ENCODE measurements at places on chromosomes 11 and 22. TPM values are rescaled to one million over a fixed set of nuclear protein-coding genes. Genes with fewer than 3 reads are reported as not detected.

DNA sequence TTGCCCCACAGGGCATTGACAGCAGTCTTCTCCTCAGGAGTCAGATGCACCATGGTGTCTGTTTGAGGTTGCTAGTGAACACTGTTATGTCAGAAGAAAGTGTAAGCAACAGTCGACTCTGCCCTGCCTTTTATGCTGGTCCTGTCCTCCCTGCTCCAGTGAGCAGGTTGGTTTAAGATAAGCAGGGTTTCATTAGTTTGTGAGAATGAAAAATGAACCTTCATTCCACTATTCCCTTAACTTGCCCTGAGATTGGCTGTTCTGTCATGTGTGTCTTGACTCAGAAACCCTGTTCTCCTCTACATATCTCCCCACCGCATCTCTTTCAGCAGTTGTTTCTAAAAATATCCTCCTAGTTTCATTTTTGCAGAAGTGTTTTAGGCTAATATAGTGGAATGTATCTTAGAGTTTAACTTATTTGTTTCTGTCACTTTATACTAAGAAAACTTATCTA is at the start of gene HBD:
HBD (minus strand) TSS at position 103 of the 454 bp plus-strand sequence; CDS start at position 53, 50 bp downstream.
- H3K36me3 ChIP-seq, result no peaks in the 10 kb centered on the region
- H3K27me3 ChIP-seq, result peaks cover 5% of the 10 kb centered on the region
- no peak for DNase-seq
- H3K27ac ChIP-seq, result no peak within 1 kb of the TSS
- no peaks in the 10 kb centered on the region for H3K4me1 ChIP-seq
- H3K4me3 ChIP-seq, result no peak within 1 kb of the TSS

RBFOX2 gene
- total RNA-seq, result 6.9 TPM

TP53AIP1 gene
- not detected for total RNA-seq

GRCh38 chr11:57203359-57203758 is 21.6 kb downstream of the LRRC55 start:
- H3K4me3 ChIP-seq, result no peak overlapping the region
- peaks cover 13% of the 10 kb centered on the region for H3K27me3 ChIP-seq
- H3K4me1 ChIP-seq, result no peaks in the 10 kb centered on the region

APOA4 gene
- total RNA-seq, result not detected

ANAPC15 gene
- 60.3 TPM for total RNA-seq

DNA sequence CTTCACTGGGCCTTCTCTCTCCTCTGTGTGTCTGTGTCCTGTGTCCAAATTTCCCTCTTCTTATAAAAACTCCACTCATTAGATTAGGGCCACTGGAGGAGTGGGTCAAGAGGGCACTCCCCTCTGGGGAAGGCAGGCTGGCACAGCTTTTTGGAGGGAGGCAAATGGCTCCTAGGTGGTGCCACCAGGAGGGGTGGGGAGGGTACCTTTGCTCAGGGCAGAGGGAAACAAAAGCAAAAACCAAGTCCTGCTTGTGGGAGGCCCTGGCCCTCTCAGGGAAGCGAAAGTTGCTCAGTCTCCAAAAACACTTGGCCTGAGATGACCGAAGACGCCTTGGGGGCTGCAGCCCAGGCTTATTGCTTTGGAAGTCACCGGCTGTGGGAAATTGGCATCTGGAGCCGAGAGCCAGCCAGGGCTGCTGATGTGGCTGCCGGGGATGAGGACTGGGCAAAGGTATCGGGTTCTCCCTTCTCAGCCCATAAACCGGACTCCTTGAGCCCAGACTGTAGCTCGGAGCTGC is 48.2 kb upstream of the ANO1 start:
- H3K36me3 ChIP-seq, result no peaks in the 10 kb centered on the region
- H3K4me1 ChIP-seq, result no peaks in the 10 kb centered on the region
- H3K27ac ChIP-seq, result no peak overlapping the region
- H3K27me3 ChIP-seq, result peaks cover 13% of the 10 kb centered on the region
- H3K4me3 ChIP-seq, result no peak overlapping the region
- DNase-seq, result no peak

All from activated CD4-positive, alpha-beta T cell treated with anti-CD3 and anti-CD28 coated beads for 36 hours (primary cell).